ENCODE measurements at places on chromosomes 12 and 14.

GRCh38 chr14:38866461-38866860 is 236.6 kb downstream of the SEC23A start:
- DNase-seq, result no peak
- H3K36me3 ChIP-seq, result no peaks in the 10 kb centered on the region
- H3K4me1 ChIP-seq, result no peaks in the 10 kb centered on the region

GRCh38 chr12:24060089-24060488 is 110.6 kb upstream of the SOX5 start:
- H3K27ac ChIP-seq, result no peak overlapping the region
- DNase-seq, result no peak
- H3K36me3 ChIP-seq, result no peaks in the 10 kb centered on the region

DNA sequence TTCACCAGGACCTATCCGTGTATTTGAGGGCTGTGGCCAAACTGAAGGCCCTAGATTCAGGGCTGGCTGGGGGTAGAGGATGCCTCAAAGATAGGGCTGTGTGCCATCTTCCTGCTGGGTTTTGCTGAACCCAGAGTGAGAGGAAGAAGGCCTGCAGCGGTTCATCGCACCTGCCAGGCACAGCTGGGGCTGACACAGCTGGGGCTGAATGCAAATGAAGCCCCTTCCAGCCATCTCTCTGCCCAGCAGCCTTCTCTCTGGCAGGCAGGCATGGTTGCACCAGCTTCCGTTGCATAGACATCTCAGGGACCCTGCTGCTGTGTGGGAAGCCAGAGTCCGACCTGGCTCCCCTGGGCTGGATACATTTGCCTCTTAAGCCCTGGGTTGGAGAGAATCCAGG is 152.4 kb downstream of the TSPAN9 start:
- H3K4me3 ChIP-seq, result no peak overlapping the region
- H3K27me3 ChIP-seq, result peaks cover 7% of the 10 kb centered on the region
- no peak overlapping the region for H3K27ac ChIP-seq
- no peak for DNase-seq
- no peaks in the 10 kb centered on the region for H3K4me1 ChIP-seq

DNA sequence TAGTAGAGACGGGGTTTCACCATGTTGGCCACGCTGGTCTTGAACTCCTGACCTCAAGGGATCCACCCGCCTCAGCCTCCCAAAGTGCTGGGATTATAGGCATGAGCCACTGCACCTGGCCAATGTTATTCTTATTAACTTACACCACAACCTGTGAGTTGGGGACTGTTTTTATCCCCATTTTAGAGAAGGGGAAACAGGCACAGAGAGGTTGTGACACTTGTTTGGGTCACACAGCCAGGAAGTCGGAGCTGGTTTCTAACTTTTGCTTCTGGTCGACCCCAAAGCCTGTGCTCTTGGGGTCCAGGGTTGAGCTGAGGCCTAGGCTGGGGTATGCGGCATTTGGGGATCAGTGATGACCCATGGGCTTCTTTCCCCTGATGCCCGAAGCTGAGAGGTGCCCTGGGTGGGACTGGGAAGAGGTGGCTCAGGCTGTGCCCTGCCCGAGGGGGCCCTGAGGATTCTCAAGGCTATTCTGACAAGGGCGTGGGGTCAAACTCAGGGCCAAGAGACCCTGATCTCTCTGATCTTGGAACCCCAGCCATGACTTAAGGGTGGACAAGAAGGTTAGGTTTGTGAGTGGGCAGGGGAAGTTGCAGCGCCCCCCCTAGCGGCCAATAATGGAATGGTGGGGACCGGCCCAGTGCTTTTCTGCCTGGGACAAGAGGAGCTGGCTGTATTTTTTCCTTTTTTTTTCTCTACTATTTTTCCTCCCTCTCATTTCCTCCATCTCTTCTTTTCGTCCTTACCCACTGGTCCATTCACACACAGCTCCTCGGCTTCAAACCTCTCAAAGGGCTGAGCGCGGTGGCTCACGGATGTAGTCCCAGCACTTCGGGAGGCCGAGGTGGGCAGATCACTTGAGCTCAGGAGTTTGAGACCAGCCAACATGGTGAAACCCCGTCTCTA is 3.0 kb downstream of the SDSL start:
- H3K27me3 ChIP-seq, result peaks cover 1% of the 10 kb centered on the region
- DNase-seq, result peak; percentile 25
- H3K27ac ChIP-seq, result no peak overlapping the region
- H3K4me3 ChIP-seq, result no peak overlapping the region
- H3K4me1 ChIP-seq, result peaks cover 11% of the 10 kb centered on the region

- no peaks in the 10 kb centered on the region for H3K4me1 ChIP-seq
- H3K4me3 ChIP-seq, result no peak overlapping the region
- no peaks in the 10 kb centered on the region for H3K36me3 ChIP-seq
- H3K27ac ChIP-seq, result no peak overlapping the region
These were observed 105.3 kb upstream of the FOXG1 start for GRCh38 chr14:28661171-28661772.

GRCh38 chr12:93802293-93802692 is 125.1 kb downstream of the CRADD start:
- no peak for DNase-seq
- H3K27me3 ChIP-seq, result peaks cover 2% of the 10 kb centered on the region
- H3K27ac ChIP-seq, result no peak overlapping the region
- H3K4me3 ChIP-seq, result no peak overlapping the region

DNA sequence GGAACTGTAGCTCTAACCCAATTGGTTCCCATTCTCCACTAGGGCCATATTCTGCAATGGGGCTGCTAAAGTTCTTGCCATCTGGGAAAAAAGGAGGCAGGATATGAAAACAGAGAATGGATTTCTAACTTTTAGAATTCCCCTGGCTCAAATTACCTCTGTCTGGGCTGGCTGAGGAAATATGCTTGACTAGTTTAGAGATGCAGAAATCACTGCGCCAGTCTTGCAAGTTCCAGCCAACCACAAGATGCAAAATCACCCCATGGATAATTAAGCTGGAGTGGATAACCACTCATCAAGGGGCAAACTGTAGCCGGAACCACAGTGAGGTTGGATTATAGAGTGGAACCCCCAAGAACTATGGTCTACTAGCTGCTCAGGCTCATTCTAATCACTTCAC is 126.3 kb downstream of the RALGAPA1 start:
- H3K27ac ChIP-seq, result no peak overlapping the region
- H3K4me1 ChIP-seq, result peaks cover 11% of the 10 kb centered on the region
- peaks cover 11% of the 10 kb centered on the region for H3K36me3 ChIP-seq
- no peak overlapping the region for H3K4me3 ChIP-seq
- no peaks in the 10 kb centered on the region for H3K27me3 ChIP-seq
- DNase-seq, result no peak

GRCh38 chr14:50047274-50047676 is 69.1 kb downstream of the VCPKMT start:
- peak overlapping the region; percentile 51 for H3K27ac ChIP-seq
- H3K27me3 ChIP-seq, result no peaks in the 10 kb centered on the region
- no peak for DNase-seq
- peaks cover 22% of the 10 kb centered on the region for H3K36me3 ChIP-seq
- H3K4me1 ChIP-seq, result peaks cover 47% of the 10 kb centered on the region

DNA sequence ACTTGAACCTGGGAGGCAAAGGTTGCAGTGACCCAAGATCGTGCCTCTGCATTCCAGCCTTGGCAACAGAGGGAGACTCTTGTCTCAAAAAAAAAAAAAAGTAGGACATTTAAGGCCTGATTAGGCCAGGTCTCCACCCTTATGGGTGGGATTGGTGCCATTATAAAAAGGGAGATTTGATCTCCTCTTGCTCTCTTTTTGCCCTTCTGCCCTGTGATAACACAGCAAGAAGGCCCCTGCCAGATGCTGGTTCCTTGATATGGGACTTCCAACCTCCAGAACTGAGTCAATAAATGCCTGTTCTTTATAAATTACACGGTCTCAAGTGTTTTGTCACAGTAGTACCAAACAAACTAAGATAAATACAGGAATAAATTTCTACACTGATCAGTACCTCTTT is 81.0 kb downstream of the C2CD5 start:
- no peaks in the 10 kb centered on the region for H3K27me3 ChIP-seq
- H3K4me1 ChIP-seq, result no peaks in the 10 kb centered on the region
- DNase-seq, result no peak
- no peak overlapping the region for H3K4me3 ChIP-seq

GRCh38 chr14:77266336-77266735 is 4.7 kb downstream of the NGB start:
- DNase-seq, result no peak
- no peak overlapping the region for H3K4me3 ChIP-seq
- H3K27ac ChIP-seq, result no peak overlapping the region
- H3K27me3 ChIP-seq, result peaks cover 35% of the 10 kb centered on the region

DNA sequence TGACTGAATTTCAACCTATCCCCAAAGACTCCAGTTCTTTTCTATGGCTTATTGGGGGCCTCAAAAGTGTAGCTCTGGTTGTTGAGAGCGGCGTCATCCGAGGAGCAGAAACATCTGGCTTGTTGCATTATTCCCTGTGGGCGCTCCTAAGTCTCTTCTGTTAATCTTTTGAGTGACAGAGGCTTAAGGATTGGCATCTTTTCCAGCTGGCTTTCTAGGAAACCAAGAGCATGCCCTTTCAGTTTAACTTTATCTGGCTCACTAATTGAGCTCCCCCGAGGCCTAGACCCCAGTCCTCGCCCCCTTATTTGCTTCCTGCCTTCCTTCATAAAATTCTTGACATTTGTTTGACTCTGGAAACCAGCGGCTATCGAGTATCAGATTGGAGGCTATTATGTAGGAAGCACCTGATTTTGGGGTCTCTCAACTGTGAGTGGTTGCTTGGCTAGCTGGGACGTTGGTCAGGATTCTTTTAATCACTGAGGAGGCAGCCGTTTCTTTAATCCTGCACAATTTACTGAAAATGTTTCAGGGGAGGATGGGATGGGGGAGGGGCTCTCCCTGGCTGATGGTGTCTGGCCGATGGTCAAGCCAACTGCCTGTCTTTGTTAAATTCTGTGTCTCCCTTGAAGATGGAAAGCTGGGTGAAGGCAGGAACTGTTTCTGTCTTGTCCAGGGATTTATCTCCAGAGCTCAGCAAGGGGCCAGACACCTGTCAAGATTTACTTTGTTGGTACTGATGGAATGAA is 3.1 kb downstream of the SMOC1 start:
- H3K4me3 ChIP-seq, result no peak overlapping the region
- no peak for DNase-seq
- no peaks in the 10 kb centered on the region for H3K36me3 ChIP-seq

DNA sequence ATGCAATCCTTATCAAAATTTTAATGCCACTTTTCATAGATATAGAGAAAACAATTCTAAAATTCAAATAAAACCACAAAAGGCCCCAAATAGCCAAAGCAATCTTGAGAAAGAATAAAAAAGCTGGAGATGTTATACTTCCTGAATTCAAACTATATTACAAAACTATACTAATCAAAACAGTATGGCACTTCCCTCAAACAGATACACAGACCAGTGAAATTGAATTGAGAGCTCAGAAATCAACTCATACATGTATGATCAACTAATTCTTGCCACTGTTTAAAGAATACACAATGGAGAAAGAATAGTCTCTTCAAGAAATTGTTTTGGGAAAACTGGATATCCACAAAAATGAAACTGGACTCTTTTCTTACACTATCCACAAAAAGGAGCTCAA is 55.4 kb downstream of the FOXG1 start:
- H3K27me3 ChIP-seq, result no peaks in the 10 kb centered on the region
- no peak overlapping the region for H3K4me3 ChIP-seq
- H3K27ac ChIP-seq, result no peak overlapping the region
- no peaks in the 10 kb centered on the region for H3K36me3 ChIP-seq

DNA sequence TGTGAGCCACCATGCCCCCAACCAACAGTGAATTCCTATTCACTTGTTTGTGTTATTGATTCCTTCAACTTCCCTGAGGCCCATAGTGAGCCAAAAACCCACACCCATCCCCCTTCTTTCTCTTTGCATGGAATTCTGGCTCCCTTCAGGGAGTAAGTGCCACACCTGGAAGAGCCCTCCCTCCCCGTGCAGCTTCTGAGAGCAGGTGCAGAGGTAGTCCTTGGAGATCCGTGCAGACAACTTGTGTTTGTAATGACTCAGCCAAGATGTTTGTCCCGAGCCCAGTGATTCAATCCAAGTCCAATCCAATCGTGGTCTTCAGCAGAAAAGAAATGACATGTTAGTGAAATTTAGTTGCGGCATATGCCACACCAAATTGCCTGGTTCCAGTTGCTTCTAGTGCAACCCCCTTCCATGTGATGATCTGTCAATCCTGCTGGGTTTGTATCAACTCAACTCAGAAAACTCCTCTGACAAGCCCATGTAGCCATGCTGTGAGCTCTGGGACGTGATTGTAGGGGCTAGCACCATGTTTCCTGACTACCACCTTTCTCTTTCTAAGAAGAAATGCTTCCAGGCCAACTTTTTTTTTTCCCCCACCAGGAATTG is 27.5 kb downstream of the GPRC5A start:
- H3K27me3 ChIP-seq, result peaks cover 16% of the 10 kb centered on the region
- no peak overlapping the region for H3K27ac ChIP-seq
- H3K36me3 ChIP-seq, result no peaks in the 10 kb centered on the region

DNA sequence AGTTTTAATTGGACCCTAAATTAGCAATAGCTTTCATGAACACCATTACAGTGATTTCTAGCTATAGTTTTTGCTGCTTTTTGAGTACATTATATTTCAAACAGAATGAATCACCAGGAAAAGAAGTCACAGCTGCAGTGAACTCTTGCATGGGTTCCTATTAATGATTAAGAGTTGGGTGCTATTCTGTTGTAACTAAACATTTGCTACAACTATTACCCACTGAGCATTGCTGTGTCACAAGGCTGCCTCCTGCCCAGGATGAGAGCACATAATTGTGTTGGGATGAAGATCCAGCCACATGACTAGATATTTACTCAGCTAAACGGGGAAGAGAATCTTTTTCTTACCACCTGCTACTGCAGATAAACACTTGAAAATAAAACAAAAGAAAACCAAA is 152.7 kb downstream of the GXYLT1 start:
- peaks cover 3% of the 10 kb centered on the region for H3K27me3 ChIP-seq
- H3K4me3 ChIP-seq, result no peak overlapping the region
- H3K36me3 ChIP-seq, result no peaks in the 10 kb centered on the region
- H3K27ac ChIP-seq, result no peak overlapping the region

DNA sequence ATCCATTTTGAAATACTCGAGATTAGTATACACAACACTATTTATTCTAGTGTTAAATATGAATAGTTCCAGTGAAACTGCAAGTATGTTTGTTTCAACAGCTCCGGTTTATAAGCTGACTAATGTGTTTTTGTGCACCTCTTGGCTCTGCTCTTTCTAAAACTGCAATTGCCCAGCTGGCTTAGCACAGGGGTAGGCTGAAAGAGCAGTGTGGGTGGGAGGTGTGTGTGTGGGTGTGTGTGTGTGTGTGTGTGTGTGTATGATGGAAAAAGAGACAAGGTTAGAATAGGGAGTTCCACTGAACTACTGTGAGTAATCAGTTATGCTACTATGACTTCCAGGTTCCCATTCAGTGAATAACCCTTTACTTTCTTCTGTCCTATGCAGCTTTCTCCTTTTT is 37.8 kb upstream of the DDHD1 start:
- peak overlapping the region; percentile 80 for H3K4me3 ChIP-seq
- H3K27ac ChIP-seq, result peak overlapping the region; percentile 99
- H3K4me1 ChIP-seq, result peaks cover 54% of the 10 kb centered on the region
- peaks cover 4% of the 10 kb centered on the region for H3K27me3 ChIP-seq
- peaks cover 8% of the 10 kb centered on the region for H3K36me3 ChIP-seq
- peak; percentile 28 for DNase-seq

- no peak overlapping the region for H3K4me3 ChIP-seq
- no peak for DNase-seq
- H3K36me3 ChIP-seq, result peaks cover 3% of the 10 kb centered on the region
- no peaks in the 10 kb centered on the region for H3K27me3 ChIP-seq
- peaks cover 21% of the 10 kb centered on the region for H3K4me1 ChIP-seq
- no peak overlapping the region for H3K27ac ChIP-seq
These were observed 88.2 kb upstream of the PTGDR start for GRCh38 chr14:52179141-52179790.

GRCh38 chr12:3536096-3536875 is 45.3 kb downstream of the PRMT8 start:
- no peaks in the 10 kb centered on the region for H3K36me3 ChIP-seq
- H3K4me3 ChIP-seq, result no peak overlapping the region
- H3K4me1 ChIP-seq, result no peaks in the 10 kb centered on the region
- H3K27me3 ChIP-seq, result peaks cover 6% of the 10 kb centered on the region
- H3K27ac ChIP-seq, result no peak overlapping the region
